Panc1 (cell line): ENCODE measurements at places on chromosomes 16 and 17. TPM values are rescaled to one million over a fixed set of nuclear protein-coding genes. Genes with fewer than 3 reads are reported as not detected.

UTP18 gene
- total RNA-seq: 96.3 TPM

DNA sequence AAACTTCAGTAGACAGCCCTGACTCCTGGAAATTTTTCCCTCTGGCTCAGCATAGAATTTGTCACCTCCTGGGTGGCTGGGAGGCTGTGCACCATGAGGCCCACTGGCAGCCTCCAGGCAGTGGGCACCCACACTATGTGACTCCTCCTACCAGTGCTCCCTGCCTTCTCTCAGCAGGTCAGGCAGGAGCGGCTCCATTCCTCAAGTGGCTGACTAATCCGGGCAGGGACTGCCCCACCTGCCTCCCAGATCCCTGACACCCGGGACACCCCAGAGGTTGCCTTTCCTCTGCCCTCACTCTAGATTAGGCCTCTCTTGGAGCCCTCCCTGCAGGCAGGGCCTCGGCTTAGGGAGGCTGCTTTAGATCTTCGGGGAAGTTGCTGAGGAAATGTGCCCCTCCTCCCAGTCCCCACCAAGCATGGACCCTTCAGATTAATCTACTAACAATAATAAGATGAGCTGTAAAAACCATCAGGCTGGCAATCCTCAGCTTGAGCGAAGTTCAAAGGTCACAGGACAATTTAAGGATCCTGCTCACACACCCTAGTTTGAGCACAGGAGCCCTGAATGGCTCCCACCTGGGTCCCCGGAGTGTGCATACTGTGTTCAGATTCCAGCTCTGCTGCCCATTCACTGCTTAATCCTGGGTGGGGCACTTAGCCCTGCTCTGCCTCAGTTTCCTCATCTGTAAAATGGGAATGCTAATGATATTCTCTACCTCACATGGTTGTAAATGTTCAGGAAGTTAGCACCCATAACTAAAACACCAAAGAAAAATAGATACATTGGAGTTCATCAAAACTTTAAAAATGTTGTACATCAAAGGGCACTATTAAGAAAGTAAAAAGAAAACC, 10.0 kb upstream of the MYCBPAP start:
- no peak for DNase-seq

DNA sequence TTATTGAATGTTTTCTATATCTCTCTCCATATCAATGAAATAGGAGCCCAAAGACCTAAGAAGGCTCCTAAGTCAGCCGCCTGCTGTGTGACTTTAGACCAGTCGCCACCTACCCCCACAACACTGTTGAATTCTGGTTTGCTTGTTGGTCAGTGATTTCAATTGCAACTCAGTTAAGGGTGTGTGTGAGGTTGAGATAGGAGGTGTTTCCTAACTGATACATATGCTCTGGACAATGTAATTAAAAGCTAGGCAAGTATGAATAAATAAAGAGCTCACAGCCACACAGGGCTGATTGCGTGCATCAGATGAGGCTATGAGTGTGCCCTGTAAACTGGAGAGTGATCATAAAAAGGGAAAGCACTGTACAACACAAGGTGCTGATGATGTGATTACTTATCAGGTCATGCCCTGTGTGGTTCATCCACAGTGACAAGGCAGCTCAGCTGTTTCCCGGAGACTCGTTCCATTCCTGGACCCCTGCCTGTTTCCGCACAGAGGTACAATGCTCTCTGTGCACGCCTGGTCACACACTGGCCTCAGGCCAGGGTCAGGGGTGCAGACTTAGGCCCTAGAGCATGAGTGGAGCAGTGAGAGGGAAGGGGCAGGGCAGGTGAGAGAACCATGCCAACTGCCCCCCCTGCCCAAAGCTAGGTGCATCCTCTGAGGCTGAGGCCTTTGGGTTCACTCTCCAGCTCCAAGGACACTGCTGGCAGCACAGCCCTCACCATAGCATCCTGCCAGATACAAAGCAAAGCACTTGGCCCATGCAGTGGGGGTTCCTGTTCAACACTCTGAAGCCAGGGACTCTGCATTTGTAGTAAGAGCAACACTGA, 3.3 kb upstream of the KRT35 start:
- no peak for DNase-seq

- no peak for DNase-seq
Measured at GRCh38 chr16:53870831-53871230, 166.9 kb downstream of the FTO start.

FAM171A2 gene
- 7.6 TPM for total RNA-seq

DNA sequence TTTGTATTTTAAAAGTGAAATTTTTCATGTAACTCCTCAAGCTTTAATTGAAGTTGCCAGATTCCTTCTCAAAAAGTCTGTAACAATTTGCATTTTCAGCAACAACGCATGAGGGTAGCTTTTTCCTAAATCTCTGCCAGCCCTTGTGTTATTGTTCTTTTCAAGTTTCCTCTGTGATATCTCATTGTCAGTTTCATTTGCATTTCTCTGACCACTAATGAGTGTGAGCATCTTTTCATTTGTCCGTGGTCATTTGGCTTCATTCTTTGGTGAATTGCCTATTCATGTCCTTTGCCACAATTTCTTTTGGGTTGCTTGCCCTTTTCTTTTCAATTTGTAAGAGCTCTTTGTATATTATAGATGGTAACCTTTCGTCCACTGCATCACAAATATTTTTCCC, 68.0 kb upstream of the NKD1 start:
- DNase-seq: no peak

DNAAF8 gene
- 2.3 TPM for total RNA-seq

- DNase-seq: no peak
Measured at GRCh38 chr17:44785921-44786320, 27.1 kb downstream of the ADAM11 start.

GRCh38 chr17:68277807-68278206, 13.1 kb downstream of the SLC16A6 start:
- no peak for DNase-seq

DNA sequence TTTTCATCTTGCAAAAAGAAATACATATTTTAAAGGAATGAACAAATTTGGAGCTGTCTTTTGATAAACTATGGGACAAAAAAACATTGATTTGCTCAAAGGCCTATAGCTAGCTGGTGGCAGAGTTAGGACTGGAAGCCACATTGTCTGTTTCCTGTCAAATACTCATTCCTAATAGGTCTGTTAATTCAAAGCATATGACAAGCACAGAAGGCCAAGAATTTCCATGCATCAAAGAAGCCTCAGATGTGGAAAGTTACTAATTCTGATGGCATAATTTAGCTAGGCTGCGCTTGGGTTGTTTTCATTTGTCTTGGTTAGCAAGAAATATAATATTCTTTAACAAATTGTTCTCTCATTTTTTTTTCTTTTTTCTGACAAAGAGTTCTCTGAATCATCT, 98.0 kb downstream of the CDK5R1 start:
- DNase-seq: no peak

ITGAL gene
- total RNA-seq: 0.54 TPM

CEP112 gene
- total RNA-seq: 9.5 TPM

DNA sequence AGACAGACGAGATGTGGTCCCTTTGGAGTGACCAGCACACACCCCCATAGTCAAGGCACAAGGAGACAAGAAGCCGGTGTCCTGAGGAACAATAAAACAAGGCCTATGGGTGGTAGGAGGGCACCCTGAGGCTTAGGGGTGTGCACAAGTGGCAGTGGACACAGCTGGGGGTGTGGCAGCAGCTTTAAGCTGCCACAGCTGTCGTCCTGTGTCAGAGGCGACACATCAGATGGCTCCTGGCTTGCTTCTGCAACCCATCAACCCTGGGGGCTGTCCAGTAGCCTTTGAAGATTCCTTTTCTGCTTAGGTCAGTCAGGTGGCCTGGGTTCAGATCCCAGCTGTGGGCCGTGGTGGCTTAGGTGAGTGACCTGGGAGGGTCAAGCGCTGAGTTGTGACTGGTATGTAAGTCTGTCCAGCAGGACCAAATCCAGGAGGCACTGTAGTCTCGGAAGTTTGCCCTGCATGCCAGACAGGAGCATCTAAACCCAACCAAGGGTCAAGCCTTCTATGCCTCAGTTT, 15.8 kb downstream of the DRC3 start:
- no peak for DNase-seq

NEK8 gene
- 11.9 TPM for total RNA-seq

DNA sequence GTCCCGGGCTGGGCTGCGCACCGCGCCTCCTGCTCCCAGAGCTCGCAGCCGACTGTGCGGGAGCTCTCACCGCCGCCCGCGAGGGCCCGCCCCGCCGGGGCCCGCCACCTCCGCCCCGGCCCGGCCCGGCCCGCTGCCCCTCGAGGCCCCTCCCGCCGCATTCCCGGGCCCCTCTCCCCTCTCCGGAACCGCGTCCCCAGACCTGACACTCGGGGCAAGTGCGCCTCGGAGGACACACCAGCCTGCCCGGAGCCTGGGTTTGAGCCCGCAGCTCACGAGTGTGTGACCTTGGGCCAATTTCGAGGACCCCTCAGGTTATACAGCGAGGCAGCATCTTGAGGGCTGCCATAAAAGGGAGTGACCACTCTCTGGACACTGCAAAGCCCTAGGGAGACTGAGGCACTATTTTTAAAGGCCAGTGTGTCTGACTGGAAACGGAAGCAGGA, 2.0 kb upstream of the GRIN2C start:
- DNase-seq: no peak

TMEM100 gene
- total RNA-seq: 0.10 TPM

GRCh38 chr16:66150698-66151482, 215.6 kb upstream of the CDH5 start:
- no peak for DNase-seq

CDH1 gene
- 65.8 TPM for total RNA-seq

- DNase-seq: no peak
Measured at GRCh38 chr16:80047842-80048241, 447.3 kb upstream of the MAF start.
